ENCODE measurements at places on chromosomes 11 and 22. TPM values are rescaled to one million over a fixed set of nuclear protein-coding genes. Genes with fewer than 3 reads are reported as not detected.

Gene PRODH
- 5.6 TPM for total RNA-seq

Gene OR2D2
- total RNA-seq: not detected

- no peak for DNase-seq
Observed at GRCh38 chr11:68027667-68028066, 2.8 kb upstream of the NDUFS8 start.

Gene UVRAG
- 13.9 TPM for total RNA-seq

DNA sequence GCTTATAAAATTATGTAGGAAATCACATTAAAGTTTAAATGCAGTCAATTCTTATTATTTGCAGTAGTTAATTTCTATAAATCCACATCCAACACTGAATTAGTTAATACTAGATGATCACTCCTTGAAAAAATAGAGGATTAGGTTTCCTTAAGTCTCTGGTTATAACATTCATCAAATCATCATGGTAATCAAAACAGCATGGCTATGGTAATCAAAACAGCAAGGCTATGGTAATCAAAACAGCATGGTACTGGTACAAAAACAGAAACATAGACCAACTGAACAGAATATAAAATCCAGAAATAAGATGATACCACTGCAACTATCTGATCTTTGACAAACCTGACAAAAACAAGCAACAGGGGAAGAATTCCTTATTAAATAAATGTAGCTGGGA lies 814.6 kb upstream of the CCDC179 start:
- no peak for DNase-seq

GRCh38 chr11:77602381-77603088 lies 12.8 kb downstream of the AQP11 start:
- no peak for DNase-seq

GRCh38 chr22:39777716-39778454 lies 115.7 kb downstream of the ENTHD1 start:
- no peak for DNase-seq

DNA sequence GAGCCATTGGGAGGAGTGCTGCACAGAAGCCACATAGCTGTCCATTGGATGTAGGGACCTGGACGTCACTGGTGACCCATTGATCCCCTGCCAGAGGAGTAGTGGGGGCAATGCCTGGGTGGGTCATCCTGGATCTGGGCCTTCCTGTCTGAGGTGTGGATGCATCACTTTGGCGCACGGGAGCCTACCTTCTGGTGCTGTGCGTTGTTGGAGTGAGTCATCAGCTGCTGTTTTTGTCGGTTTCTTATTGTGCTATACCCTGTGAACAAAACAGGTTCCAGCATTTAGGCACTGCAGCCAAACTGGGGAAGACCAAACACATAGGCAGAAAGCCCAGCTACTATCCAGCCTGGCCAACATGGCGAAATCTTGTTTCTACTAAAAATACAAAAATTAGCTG lies 3.2 kb downstream of the TAF6L start:
- no peak for DNase-seq

- no peak for DNase-seq
Observed at GRCh38 chr22:17974087-17974486, 50.3 kb downstream of the MICAL3 start.

GRCh38 chr22:29216011-29216872 lies 10.5 kb downstream of the EMID1 start:
- DNase-seq: no peak

- DNase-seq: no peak
Observed at GRCh38 chr11:91100427-91100826, 877.6 kb upstream of the CHORDC1 start.

Gene BEST1
- total RNA-seq: 3.9 TPM

Gene DTX4
- 5.0 TPM for total RNA-seq

Gene TSPAN32
- 15.0 TPM for total RNA-seq
